EL (cell line): ENCODE measurements at places on chromosomes 2 and 18.

- no peak for DNase-seq
Measured at GRCh38 chr2:144366825-144367429, 153.0 kb downstream of the ZEB2 start.

DNA sequence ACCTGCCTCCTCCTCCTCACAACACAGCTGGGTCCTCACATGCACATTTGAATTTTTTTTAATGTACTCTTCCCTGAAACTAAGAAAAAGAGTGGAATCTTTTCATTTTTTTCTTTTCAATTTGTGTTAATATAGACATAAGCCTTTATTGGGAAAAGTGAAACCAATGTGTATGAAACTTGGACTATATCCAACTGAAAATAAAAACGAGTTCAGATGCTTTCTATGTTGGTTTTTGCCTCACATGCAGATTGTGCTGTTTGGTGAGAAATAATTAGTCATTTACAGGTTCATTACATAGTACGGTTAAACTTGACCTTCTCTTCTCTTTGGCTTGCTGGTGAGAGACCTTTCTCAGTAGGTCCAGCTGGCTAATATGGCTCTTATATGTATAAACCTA is 515.2 kb upstream of the FANCL start:
- no peak for DNase-seq

DNA sequence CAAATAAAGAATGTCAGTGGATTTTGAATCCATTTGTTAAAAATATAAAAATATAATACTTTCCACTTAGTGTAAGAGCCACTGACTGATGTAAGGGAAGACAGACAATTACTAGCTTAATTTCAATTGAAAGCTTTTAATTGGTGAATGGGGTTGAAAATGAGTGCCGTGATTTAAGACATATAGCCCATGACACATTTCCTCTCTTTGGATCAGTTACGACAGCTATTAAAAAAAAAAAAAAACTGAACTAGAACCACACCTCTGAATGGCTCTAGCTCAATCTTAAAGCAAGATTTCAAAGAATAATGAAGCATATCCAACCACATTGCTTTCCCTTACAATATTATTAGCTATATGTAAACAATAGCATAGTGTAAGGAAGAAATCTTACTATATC is 44.0 kb downstream of the CIB4 start:
- no peak for DNase-seq

DNA sequence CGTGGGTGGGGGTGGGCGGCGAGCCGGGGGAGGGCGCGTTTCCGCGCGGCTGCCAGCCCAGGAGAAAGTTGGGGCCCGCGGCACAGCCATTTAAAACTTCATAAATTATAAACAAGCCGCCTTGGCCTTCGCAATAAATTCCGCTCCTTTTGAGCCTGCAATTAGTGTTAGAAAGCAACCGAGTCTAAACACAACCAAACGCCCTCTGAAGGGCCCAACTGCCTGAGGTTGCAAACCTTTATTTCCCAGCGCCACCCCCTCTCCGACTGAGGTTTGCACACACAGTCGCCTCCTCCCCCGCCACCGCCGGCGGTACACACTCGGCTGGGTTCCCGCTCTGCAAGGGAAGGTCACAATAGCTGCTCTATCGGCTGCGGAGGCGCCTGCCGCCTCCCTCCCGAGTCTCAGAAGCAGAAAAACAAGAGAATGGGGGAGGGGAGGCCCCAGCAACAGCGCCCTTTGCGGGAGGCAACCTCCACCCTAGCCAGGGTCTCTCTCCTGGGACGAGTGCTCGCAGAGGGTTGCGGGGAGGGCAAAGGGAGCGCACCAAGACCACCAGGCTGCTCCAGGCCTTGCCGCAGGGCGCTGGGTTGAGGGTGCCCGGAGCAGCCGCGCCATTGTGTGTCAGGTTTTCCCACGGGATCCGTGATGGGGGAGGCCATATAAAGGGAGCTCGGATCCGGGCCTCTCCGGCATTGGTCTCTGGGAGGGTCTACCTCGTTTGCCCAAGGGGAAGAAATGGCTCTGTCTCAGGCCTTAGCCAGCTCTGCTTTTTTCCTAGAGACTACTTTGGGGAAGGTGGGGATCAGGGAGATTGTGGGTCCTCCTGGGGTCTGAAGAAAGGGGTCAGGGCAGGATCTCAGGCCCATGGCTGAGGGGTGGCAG is 13.4 kb upstream of the HOXD1 start:
- no peak for DNase-seq

- peak; percentile 64 for DNase-seq
Measured at GRCh38 chr2:31247711-31248110, 13.8 kb downstream of the EHD3 start.

- no peak for DNase-seq
Measured at GRCh38 chr2:2294183-2294690, 36.8 kb downstream of the MYT1L start.

DNA sequence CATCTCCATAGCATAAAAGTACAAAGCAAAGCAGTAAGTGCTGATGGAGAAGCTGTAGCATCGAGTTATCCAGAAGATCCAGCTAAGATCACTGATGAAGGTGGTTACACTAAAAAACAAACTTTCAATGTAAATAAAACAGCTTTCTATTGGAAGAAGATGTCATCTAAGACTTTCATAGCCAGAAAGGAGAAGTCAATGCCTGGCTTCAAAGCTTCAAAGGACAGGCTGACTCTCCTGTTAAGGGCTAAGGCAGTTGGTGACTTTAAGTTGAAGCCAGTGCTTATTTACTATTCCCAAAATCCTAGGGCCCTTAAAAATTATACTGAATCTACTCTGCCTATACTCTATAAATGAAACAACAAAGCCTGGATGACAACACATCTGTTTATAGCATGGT is 44.0 kb downstream of the METTL8 start:
- DNase-seq: no peak

DNA sequence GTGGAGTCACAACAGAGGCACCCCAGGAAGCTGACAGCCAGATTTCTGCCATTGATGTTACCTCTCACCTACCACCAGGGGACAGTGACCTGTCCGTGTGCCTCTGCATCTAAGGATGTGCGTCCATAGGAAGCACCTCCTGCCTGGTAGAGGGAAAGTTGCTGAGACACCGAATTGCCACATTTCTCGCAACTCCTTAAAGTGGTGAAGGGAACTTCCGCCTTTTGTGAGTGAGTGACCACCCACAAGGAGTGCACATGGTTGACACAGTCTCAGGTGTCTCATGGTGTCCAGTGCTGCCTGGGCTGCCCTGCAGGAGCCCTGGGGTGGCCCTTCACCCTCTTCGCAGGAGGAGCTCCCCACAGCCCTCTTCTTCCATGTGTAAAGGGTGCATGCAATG is 201.8 kb downstream of the GBX2 start:
- DNase-seq: no peak

- DNase-seq: no peak
Measured at GRCh38 chr2:200021449-200022114, 66.2 kb downstream of the MAIP1 start.

- no peak for DNase-seq
Measured at GRCh38 chr2:201781557-201782051, 871 bp upstream of the ALS2 start.

DNA sequence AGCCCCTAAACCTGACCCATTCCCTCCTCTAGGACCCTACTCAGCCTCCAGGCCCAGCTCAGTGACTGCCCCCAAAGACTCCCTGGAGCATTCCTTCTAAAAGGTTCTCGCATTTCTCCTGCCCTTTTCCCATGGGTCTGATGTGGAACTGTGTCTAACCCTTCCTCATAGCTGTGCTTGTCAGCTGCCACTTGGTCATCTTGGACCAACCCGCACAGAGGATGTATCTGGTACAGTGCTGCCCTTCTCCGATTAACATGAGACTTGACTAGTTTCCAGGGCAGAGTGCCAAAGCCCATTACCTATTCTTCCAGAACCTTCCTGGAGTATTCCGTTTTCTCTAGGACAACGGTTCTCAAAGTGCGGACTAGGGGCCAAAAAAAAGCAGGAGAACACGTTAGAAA is 518 bp upstream of the NFU1 start:
- no peak for DNase-seq
